ENCODE measurements at places on chromosomes 6 and 20.

DNA sequence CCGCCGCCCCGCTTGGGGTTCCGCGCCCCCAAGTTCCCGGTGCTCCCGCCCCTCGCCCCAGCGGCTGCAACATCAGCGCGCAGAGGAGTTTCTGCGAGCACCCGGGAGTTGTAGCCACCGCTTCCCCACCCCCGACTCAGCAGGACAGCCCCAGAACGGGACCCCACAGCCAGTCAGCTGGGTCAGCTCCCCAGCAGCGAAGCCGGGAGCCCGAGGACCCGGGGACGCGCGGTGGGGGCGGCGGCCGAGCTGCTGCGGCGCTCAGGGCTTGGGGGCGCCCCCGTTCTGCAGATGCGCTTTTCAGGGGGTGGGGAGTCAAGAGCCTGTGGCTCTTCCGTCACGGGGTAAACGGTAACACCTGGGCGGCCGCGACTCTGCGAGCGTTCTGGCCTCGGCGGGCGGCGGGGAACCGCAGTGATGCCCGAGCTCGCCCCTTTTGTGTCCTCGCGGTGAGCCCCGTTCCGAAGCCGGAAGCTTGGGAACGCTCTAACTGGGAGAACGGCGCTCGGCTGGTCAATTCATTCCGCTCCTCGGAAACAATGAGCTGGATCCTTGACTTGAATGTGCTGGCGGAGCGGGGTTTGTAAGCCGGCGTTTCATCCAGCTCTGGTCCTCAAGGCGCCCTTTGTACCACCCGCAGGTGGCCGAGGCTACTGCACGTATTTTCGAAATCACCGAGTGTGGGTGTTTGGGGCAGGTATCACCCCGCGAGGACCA is 774 bp downstream of the PLEKHG1 start:
- peak; percentile 70 for DNase-seq

- DNase-seq: no peak
These were observed 1.3 kb downstream of the HINT3 start for GRCh38 chr6:125957845-125958244.

DNA sequence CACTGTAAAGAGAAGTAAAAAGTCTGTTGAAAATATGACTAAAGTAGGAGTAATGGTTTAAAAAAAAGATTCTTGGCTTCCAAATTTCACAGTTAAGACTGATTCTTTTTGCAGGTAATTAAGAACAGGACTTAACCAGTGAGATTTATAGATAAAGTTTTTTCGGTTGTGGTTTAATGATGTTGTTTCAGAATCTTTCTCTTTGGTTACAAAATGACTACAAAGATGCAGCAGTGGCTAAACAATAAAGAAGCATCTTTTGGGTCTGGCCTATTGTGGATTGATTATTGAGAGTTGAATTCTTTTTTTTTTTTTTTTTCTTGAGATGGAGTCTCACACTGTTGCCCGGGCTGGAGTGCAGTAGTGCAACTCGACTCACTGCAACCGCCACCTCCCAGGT is 109.7 kb downstream of the AKAP7 start:
- no peak for DNase-seq

GRCh38 chr20:63042448-63043071 is 35.8 kb upstream of the BHLHE23 start:
- DNase-seq: no peak

- DNase-seq: no peak
These were observed 12.0 kb downstream of the GATA5 start for GRCh38 chr20:62463651-62464424.

- DNase-seq: no peak
These were observed 26.4 kb downstream of the MAP3K4 start for GRCh38 chr6:161017766-161018564.

- no peak for DNase-seq
These were observed 11.8 kb downstream of the ADTRP start for GRCh38 chr6:11766589-11767450.

DNA sequence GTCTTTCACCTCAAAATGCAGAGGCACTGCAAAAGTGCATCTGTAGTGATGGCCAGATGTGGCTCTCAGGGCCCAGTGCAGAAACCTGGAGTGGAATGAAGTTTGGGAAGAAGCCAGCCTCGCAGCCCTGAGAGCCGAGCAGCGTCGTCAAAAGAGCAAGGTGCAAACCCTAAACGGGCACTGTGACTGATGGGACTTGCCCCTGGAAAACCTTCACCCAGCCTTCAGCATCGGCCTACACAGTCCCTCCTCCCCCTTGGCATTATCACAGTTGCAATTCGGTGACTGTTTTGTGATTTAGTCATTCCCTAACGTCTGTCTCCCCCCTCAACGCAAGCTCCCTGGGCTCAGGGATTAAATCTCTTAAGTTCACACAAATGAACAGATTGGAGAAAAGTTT is 38.6 kb downstream of the TAF4 start:
- no peak for DNase-seq

- DNase-seq: no peak
These were observed 674.6 kb upstream of the AGPAT4 start for GRCh38 chr6:161948462-161948861.

GRCh38 chr6:46584586-46584985 is 68.0 kb downstream of the CYP39A1 start:
- no peak for DNase-seq

DNA sequence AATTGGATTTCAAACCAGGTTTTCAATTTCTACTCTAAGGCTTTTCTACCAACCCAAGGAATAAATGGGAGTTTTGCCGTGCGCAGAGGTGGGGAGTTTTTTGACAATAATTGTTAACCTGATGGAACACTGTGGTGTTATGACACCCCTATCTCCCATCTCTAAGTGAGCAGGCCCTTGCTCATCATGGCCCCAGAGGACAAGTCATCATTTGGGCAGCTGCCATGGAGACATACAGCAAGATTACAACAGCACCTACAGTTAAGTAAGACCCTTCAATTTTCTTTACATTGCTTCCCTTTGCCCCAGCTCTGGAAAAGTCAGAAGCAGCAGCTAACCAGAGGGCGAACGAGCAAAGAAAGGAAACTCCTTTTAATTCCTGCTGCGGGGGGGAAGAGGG is 54.3 kb downstream of the ADGRF5 start:
- DNase-seq: no peak

DNA sequence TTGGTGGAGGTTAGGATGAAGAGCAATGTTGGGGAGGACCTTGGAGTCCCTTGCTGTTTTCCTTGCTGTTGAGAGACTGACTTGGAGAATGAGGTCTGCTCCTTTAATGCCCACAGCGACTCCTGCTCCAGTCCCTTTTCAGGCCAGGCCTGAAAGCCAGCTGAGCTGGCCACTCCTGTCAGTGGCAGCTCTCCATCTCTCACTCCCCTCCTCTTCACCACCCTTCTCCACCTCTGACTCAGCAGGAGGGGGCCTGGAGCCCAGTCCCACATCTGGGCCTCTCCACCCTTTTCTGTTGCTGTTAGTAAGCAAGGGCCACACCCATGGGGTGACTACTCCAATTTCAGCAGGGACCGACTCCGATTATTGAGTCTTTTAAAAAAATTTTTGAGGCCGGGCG is 2.2 kb downstream of the SNX21 start:
- DNase-seq: no peak

DNA sequence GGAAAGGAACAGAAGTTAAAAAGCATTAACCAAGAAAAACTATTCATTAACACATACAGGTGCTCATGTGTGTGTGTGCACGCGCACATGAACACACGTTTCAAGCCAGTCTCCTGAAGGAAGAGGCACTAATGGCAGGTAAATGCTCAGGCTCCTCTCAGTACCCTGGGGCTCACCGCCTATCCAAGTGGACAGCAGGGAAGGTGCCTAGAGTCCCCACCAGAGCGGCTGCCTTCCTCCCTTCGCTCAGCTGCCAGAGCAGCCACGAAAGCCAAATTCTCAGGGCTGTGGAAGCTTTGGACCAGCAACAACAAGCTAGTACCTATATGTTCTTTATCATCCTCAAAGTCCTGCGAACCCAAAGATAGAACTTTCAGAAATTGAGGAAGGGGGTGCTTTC is 42.6 kb downstream of the PLCG1 start:
- DNase-seq: no peak

GRCh38 chr6:136719280-136720044 is 72.8 kb downstream of the MAP3K5 start:
- DNase-seq: no peak

DNA sequence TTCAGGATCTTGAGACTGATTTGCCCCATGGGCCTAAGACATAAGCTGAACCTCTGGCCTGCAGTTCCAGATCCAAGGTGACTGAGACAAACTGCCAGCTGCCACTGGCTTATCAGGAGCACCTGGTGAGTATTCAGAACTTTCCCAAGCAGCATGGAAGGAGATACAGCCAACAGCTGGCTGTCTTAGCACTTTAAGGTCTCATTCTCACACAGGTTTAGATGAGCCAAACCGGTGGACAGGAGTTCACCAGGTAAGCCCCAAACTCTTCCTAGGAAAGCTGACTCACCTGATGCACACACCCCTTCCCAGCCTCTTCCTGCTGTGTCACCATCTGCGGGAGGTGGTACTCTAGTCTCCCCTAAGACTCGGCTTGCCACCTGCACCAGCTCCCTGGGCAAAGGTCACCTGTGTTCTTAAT is at the start of gene BANF2:
BANF2 (plus strand) TSS at position 36 of the 421 bp plus-strand sequence. CDS start 25,060 bp downstream, outside the sequence.
- no peak for DNase-seq

DNA sequence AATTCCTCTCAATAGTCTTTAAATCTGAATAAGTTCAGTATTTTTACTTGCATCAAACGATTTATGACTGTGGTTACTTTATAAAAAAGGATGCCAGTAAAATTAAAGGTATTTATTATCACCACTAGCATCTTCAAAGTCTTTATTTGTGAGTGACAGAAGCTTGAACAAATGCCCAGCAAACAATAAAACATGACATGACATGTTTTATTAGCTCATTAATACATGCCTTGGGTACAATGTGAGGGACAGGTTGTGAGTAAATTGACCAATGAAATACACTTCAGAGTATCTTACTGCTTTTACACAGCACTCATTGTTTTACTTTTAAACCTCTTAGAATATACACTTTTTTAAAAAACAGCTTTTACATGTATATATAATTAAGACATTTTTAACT is 113.4 kb upstream of the BEND3 start:
- DNase-seq: no peak

GRCh38 chr6:87182321-87182720 is 27.0 kb downstream of the ZNF292 start:
- no peak for DNase-seq

DNA sequence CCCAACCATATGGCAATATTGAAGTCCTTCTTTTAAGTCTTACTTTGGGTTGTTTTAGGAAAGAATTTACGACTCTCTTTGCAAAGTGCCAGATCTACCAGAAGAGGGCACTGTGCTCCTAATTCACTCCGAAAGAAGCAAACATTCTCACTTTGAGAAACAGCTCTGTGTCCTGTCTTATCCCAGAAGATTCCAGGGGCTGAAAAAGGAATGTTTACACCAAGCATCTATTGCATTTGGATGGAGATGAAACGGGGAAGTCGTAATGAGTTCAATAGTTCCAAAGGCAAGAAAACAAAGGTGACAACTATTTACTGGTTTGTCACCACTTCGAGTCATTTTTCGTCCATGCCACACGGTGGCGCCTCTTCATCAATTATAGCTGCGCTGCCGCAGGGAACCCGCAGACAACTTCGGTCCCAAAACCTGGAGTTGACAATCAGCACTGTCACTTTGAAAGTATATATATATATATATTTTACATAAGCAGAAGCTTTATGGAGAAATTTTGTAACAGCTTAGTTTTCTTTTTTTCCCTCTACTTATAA is 121.6 kb downstream of the MOXD1 start:
- peak; percentile 80 for DNase-seq

- DNase-seq: no peak
These were observed 81.6 kb upstream of the FOXQ1 start for GRCh38 chr6:1230281-1230680.

DNA sequence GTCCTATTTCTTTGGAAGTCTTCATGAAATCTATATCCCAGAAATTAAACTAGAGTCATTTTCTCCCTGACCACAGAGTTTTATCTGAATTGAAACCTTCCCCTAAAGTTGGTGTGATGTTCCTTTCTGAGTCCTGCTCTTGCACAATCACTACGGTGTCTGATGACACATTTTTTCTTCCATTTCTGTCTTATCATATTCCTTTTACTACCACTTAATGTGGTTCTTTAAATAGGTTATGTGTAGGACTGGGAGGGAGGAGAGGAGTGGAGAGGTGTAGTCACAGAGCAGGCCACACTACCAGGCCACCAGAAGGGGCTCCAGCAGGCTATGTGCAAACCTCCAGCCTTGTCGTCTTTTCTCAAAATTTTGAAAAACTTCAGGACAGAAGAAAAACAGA is 39.7 kb upstream of the ATXN1 start:
- no peak for DNase-seq

DNA sequence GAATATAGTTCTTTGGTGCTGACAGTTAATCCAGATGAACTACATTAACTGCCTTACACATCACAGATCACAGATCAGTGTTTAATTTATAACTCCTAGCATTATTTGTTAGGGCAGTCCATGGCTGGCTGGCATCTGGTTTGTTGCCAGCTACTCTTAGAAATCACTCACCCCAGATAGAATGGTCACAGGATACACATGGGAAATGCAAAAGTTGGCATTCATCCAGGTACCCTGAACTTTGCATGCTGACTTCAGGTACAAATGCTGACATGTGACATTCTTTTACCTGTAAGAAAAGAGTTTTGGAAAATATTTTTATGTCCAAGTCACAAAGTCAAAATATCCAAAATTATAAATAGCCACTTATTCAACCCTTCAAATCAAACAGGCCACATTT is 20.2 kb downstream of the FBXL4 start:
- DNase-seq: peak; percentile 61

DNA sequence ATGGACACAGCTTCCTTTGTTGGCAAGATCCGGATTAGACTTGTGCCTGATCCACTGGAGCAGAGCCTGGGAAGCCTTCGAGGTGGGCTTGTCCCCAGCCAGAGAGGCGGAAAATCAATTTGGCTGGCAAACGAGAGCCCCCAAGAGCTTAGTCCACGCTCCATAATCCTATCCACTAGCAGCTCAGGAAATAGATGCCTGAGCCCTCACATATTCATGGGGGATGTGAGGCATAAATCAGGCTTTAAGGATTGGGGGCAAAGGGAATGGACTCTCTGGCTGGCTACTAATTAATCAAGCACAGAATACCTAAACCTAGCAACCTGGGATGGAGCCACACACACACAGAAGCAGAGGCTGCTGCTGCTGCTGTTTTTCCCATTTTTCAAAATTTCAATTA is 137.9 kb downstream of the PKHD1 start:
- no peak for DNase-seq

DNA sequence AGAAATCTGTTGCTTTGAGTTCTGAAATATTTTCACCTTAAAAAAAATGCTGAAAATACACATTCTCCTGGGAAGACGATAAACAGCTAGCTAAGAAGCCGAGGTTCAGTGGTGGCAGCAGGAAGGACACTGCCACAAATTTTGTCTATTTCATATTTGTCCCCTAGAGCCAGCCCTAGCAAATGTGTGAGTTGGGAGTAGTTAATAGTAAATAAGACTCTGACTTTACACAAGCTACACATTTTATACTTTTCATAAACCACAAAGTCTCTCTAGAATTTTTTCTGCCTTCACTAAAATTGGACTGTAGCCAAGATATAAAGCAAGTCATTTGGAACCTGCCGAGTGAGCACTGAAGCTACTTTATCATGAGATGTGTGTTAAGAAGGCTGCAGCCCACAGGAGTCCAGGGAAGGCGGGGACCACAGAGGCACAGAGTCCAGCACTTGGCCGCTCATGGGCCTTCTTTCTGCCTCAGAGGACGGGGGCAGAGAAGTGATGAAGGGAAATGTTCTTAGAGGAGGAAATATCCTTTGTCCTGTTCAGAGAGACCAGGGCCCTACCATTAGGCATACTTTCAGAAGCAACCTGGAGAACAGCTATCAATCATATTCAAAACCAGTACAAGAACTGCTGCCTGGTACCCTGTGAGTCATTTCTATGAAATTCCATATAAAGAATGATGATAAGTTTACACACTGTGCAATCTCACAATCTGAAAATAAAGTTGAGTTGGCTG is 241.7 kb upstream of the TAB2 start:
- DNase-seq: no peak
